Stimulated activated CD4-positive, alpha-beta T cell treated with anti-CD3 and anti-CD28 coated beads, Interleukin-2, amount 100 ng/mL, for 48 hours (primary cell): ENCODE measurements at places on chromosomes 5 and 9.

DNA sequence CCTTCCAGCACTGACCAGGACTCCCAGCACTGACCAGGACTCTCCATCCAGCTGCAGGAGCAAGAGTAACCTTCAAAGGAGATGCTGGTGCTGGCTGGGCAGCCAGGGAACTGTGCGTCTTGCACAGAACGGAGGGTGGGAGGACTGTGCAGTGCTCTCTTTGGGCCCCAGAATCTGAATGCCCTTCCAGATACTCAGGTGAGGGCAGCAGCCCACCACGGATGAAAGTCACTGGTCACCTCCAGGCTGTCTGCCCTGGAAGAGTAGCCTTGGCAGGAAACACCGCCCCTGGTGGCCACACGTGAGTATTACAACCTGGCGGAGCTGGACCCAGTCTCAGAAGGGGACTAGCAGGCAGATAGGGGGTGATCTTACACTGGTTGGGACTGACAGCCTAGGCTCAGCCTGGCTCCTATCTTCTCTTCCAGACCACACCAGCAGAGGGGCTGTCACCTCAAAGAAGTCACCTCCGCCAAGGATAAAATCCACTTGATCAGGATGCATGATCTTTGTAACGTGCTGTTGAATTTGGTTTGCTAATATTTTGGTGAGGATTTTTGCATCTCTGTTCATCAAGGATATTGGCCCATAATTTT is 4.8 kb upstream of the SARDH start:
- peak; percentile 77 for DNase-seq

GRCh38 chr9:97645720-97646119 is 12.1 kb downstream of the NCBP1 start:
- no peak for DNase-seq

- no peak for DNase-seq
Measured at GRCh38 chr5:133967124-133967523, 1.3 kb downstream of the C5orf15 start.

- no peak for DNase-seq
Measured at GRCh38 chr5:178384816-178385495, 152.4 kb upstream of the PHYKPL start.

DNA sequence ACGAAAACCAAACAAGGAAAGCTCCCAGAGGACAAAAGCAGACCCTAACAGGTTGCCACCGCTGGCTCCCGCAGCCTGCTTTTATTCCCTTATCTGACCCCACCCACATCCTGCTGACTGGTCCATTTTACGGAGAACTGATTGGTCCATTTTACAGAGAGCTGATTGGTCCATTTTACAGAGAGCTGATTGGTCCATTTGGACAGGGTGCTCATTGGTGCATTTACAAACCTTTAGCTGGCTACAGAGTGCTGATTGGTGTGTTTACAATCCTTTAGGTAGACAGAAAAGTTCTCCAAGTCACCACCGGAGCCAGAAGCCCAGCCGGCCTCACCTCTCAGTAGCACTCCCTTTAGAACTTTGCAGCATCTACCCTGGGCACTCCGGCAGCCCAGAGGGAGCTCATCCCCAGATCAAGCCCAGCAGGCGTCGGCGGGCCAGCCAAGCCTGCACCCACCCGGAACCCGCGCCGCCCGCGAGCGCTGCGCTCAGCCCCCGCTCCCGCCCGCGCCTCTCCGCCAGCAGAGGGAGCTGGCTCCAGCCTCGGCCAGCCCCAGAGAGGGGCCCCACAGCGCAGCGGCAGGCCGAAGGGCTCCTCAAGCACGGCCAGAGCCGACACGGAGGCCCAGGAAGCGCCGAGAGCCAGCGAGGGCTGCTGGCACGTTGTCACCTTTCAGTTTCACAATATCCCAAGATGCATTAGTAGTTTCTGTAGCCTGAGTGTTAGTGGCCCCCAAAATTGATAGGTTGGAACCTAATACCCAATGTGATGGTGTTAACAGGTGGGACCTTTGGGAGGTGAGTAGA is 35.3 kb upstream of the CLPTM1L start:
- peak; percentile 22 for DNase-seq

GRCh38 chr5:35887321-35888100 is 30.8 kb downstream of the IL7R start:
- no peak for DNase-seq

- no peak for DNase-seq
Measured at GRCh38 chr5:14035859-14036503, 91.5 kb upstream of the DNAH5 start.

- no peak for DNase-seq
Measured at GRCh38 chr5:148586796-148587195, 67.5 kb downstream of the HTR4 start.
